ENCODE measurements at places on chromosomes 5 and 9.

- DNase-seq = no peak
These were observed 106.5 kb downstream of the NFIB start for GRCh38 chr9:14207352-14207995.

DNA sequence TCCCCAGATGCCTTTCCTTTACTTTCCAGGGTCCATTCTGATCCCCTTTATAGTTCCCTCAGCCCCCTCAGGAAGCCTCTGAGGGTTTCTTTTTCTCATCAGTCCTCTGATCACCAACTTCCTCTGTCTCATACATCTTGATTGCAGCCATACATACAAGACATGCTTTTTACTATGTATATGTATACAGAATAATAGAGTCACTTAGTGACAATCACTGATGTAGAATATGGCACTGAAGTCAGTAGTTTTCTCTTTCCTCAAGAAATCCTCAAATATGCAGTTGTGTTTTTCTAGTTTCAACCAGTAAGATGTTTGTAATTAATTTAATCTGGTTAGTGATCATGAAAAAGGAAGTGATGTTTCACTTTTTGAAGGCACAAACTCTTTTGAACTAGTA is 364.1 kb downstream of the MAN2A1 start:
- DNase-seq = no peak

DNA sequence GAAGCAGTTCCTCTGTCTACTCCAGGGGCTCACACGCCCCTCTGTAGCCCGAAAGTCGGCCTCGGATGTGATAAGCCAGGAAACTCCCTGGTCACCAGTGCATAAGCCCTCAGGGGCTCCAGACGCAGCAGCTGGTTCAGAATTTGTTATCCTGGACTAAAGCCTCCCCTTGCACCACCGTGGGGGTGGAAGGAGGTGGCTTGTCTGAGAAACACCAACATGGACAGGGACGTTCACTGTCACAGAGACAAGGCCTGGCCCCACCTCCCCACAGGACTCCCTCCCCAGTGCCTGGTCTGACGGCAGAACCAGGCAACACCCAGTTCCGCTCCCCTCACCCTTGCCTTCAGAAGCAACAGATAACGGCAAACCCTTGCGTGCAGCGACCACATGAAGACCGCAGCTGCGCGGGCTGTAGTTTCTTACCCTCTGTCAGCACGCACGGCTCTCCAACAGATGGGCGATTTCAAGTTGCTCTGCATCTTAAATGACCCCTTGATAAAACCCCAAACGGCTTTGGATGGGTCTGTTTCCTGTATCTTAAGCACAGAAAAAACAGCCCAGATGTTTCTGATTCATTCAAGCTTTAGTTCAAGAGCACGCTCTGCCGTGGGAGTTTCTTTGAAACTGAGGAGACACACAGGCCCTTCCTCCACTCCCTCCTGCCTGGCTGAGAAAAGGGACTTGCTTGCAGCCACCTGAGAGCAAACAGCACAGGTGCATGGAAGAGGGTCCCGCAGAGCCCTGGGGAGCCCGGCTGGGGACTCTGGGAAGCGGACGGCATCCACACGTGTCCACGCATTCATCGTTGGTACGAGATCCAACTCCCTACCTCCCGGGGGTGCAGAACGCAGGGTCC is 44.7 kb upstream of the NKD2 start:
- DNase-seq = no peak

DNA sequence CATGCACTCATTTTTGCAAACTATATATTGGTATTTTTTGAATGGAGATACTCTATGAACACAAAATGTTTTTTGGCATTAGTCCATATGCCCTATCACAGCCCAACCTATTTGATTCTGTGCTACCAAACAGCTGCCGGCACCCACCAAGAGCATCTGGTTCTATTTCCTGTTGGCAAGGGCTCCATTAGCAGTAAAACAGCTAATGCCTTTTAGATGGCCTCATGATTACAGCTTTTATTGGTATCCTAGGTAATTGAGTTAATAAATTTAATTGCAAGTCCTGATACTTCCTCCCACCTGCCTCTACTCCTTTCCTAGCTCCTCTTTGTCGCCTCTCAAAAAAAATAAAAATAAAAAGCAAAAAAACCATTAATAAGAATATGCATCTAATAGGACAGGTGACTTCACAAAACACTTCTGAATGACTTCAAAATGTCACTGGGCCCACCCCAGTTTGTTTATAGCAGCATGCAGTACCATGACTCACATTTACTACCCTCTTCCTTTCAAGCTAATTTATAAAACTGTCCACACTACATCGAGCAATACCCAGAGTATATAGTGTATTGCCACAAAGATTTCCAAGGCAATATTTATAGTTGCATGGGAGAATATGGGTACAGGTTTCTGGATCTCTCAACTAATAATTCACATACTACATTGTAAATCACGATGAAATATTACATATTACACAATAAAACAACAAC is 620.4 kb downstream of the SLCO4C1 start:
- no peak for DNase-seq

DNA sequence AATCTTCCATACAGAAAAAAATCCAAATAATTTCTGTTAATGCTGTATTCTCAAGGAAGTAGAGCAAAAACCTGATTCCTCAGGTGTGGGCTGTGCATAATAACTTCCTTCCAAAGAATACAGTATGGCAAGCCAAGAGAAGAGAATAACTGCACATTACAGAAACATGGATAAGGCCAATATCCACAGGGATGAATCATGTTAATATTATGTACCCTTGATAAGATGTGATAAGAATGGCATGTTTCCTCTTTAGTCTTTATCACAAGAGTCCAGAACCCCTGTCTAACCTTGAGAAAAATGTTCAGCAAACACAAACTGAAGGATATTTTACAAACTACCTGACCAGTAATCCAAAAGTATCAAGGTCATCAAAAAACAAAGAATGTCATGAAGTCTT is 795.8 kb downstream of the SEMA5A start:
- DNase-seq = no peak

- DNase-seq = no peak
These were observed 607 bp downstream of the SPEF2 start for GRCh38 chr5:35618304-35618636.

DNA sequence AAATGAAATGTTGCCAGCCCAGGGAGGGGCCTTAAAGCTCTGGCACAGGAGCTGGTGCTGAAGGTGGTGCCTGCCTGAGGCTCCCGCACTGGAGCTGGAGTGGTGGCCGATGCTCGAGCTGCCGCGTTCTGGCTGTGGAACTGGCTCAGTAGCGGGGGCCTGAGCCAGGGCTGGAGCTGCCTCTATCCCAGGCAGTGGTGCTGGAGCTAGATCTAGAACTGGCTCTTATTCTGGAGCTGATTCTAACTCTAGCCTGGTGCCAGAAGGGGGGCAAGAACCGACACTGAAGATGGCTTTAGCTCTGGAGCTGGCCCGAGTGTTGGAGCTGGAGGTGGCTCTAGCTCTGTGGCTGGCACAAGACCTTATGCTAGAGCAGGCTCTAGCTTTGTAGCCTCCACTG is 19.2 kb downstream of the OBP2B start:
- DNase-seq = no peak

DNA sequence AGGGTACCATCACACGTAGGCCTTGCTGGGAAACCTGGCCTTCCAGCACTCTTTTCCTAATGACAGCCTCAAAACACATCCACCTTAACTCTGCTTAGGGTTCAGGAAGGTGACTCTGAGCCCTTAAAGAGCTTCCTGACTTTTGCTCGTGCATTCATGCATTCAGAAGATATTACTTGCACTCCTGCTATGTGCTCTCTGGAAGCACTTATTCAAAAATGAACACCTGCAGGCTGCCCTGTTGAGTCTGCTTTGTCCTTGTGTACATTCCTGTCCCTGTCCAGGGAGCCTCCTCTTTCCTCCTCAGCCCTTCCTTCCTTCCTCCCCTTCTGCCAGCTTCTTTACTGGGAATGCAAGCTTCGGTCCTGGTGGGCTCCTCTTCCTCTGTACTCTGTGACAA is 61.5 kb downstream of the SPRY4 start:
- no peak for DNase-seq

- no peak for DNase-seq
These were observed 579 bp upstream of the FAM78A start for GRCh38 chr9:131276891-131277286.

GRCh38 chr5:68891718-68892117 is 202.1 kb upstream of the SLC30A5 start:
- no peak for DNase-seq

DNA sequence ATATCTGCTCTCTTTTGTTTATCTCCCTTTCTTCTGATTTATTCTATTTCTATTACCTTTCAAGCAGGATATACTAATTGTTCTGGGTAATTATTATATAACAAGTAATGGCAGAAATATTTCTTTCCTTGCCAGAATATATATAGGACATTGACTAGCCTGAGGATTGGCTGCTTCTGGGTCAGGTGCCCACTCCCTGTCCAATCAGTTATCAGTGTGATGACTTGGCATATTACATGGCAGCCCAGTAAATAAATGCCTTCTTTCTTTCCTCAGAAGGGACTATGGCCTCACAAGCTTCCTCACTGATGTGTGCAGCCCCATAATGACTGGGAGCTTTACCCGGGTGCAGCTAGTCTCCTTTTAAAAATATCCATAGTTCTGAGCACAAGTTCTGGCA is 301.1 kb downstream of the EFNA5 start:
- DNase-seq = no peak

GRCh38 chr5:98638111-98638510 is 135.4 kb upstream of the RGMB start:
- DNase-seq = no peak

DNA sequence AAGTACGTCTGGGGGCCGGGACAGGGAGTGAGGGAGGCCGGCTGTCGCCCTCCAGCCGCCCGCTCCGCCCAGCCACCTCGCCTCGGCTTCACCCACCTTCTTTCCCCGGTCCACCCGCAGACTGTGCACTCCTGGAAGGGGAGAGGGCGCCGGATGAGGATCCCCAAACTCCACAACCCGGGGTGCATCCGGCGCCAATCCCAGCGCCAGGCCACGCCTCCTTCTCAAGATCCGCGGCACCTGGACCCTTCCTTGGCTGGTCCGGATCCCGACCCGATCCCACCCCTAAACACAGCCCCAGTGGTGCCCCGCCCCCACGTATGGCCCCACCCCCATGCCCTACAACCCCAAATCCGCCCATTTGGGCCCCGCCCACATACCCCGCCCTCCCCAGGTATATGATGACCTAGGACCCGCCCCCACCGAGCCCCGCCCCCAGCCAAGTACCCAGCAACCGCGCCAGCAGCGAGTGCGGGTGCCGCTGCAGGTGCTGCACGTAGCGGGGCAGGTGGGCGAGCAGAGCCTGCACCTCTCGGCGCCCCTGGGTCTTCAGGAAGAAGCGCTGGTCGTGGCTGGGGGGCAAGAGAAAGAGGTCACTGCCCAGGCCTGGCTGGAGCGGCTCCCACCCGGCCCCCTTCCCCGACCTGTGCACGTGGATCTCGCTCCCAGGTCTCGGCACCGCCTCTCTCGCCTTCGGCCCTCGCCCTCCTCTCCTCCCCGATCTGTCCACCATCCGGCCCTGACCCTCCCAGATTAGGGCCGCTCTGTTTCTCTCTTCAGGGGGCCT is 3.2 kb downstream of the PIP5KL1 start:
- no peak for DNase-seq

- no peak for DNase-seq
These were observed 200.2 kb downstream of the PLK2 start for GRCh38 chr5:58259685-58260152.

DNA sequence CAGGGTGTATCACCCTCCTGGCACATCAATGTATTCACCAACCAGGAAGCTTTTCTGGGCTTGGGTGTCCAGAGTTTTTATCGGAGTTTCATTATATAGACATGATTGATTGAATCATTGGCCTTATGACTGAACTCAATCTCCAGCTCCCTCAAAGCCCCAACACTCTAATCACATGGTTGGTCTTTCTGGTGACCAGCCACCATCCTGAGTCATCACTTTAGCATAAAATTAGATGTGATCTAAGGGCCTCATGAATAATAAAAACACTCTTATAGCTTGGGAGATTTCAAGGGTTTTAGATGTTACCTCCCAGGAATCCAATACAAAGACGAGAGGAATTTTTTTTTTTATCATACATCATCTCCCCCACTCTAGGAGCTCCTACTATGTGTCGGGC is 7.7 kb upstream of the PBX3 start:
- DNase-seq = no peak

GRCh38 chr5:78698191-78698791 is 49.7 kb upstream of the LHFPL2 start:
- no peak for DNase-seq

GRCh38 chr5:173563246-173563645 is 53.2 kb downstream of the BOD1 start:
- no peak for DNase-seq

DNA sequence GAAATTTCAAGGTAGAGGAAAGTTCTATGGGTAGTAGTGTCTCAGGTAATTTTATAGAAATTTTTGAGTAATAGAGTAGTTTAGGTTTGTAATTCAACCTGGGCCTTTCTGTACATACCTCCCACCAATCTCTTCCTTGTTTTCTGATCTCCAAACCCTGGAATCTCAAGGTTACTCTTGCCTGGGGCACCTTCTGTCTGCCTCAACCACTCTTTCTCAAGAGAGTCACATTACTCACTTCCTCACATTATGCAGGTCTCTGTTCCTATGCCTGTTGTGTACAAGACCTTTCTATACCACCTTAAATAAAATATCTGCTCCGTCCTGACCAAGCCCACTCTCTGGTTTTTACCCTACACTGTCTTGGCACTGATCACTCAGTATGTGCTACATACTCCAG is 412.6 kb upstream of the CTNND2 start:
- DNase-seq = no peak

DNA sequence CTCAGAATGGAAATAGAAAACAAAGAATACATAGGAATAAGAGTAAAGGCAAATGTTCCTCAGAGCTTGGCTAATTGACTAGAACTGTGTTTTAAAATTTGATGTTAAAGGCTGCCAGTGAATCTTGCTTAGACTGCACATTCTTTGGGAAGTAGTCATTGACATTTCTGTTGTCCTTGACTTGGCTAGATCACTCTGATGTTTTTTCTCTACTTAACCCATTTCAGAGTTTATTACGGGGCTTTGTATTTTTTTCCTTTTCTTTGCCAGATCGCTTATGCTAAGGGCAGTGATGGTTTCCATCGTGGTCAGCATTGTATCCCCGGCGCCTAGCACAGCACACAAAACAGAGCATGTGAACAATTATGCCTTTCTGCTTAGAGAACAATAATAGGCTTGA is 1126.7 kb upstream of the CDH9 start:
- no peak for DNase-seq

All from stimulated activated CD8-positive, alpha-beta memory T cell treated with anti-CD3 and anti-CD28 coated beads, Interleukin-7, amount 100 ng/mL, for 1 hour (primary cell).